ENCODE measurements at places on chromosomes 1 and 21.
A peak's percentile ranks its signal among the peaks of the same experiment; 100 is the strongest.

- DNase-seq, result no peak
Measured at GRCh38 chr21:34227386-34227852, 136.4 kb upstream of the KCNE2 start.

DNA sequence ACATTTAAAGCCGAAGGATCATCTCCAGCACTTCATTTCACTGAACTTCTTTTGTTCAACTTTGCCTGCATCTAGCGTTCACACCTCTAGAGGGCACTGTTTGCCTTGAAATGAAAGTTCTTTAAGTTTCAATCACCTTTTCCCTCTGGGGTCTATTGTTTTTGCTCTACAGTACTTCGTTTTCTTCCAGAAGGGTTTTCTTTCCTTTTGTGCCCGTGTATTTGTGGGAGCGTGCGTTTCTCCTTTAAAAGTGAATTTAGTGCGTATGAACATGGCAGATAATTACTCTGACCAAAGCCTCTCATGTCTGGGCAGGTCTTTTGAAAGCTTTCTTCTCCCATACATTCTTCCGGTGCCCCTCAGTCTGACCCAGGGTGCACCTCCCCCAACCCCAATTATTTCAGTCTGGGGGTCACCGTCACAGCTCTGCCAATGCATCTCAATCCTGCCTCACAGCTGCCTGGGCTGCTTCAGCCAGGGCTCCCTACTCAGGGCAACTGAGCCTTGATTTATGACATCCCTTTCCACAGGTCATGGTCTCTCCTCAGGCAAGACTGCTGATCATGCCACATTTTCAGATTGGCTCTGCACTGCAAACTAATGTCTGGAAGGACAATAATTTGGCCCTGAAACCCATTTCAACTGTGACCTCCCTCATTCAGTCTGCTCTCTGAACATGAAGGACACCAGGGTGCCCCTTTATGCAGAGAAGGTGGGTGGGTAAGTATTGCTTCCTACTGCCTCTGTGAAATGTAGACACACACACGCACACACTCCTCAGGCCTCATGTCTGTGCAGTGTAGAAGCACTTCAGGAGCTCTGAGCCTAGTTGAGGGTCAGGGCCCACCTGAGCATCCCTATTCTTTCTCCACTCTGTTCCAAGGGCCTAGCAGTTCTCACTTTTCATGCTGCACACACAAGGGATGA is 88.6 kb downstream of the NUF2 start:
- peak; percentile 48 for DNase-seq

- no peak for DNase-seq
Measured at GRCh38 chr21:14482165-14482564, 64.0 kb downstream of the SAMSN1 start.

DNA sequence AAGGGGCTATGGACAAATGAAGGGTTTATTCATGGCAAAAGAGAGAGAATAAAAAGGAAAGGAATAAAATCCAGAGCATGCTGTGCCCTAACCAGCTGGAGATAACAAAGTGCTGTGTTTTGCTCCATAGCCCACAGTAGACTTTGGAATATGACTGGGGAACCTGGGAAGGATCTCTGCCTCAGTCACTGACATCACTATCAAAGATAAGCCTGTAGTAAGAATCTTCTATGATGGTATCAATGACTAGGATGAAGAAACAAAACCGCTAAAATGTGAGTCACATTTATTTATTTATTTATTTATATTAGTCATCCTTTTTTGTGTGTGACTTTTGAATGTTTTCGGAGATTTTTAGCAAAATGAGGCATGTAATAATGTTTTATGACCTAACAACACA is 56.3 kb downstream of the NVL start:
- no peak for DNase-seq

DNA sequence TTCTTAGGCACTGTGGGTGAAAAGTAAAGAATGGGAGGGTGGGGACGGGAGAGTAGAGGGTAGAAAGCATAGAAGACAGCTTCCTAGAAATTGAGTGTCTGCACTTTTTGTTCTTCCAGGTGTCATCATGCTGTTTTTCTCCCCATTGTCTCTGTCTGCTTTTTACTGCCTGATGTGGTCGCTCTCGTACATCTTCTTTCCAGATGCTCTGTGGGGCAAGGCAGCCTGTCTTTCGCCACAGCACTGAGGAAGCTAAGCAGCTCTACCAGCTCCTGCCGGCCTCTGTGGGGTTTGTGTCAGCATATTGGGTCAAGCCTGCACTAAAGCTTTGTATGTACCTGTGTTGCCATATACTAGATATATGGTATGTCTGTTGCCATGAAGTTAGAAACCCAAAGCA is 13.2 kb downstream of the TMEM269 start:
- DNase-seq, result no peak

GRCh38 chr1:85093644-85094043 is 45.3 kb upstream of the MCOLN3 start:
- no peak for DNase-seq

DNA sequence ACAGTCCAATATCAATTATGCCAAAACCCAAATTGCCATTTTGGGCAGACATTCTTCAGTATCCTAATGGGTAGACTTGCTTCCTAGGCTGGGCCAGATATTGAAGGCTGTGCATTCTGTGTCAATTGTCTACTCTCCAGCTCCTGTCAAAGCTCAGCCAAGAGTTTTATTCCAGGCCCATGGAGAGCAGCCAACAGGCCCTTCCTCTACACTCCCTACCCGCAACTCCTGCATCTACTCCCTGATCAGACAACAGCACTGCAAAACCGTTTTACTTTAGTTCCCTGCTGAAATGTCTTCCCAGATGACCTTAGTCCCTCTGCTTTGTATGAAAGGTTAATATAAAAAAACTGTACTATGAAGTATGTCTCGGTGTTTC is 6.6 kb upstream of the ADORA3 start:
- DNase-seq, result no peak

- DNase-seq, result no peak
Measured at GRCh38 chr21:45794027-45794426, 150.5 kb downstream of the PCBP3 start.

DNA sequence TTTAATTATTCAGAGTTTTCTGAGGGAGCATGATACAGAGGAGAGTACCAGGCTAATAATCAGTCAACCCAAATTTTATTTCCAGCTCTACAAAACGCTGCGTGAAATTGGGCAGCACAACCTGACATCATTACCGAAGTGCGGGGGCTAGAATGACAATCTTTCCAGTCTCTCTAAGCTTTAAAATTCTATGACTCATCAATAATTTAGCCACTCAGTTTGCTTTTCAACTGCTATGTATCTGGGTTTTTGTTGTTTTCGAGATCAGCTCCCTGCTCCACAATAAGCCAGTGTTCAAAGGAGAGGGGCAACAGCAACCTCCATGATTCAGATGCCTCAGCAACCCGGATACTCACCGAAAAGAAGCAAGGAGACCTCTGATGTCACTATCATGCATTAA is 13.9 kb downstream of the SORT1 start:
- no peak for DNase-seq

DNA sequence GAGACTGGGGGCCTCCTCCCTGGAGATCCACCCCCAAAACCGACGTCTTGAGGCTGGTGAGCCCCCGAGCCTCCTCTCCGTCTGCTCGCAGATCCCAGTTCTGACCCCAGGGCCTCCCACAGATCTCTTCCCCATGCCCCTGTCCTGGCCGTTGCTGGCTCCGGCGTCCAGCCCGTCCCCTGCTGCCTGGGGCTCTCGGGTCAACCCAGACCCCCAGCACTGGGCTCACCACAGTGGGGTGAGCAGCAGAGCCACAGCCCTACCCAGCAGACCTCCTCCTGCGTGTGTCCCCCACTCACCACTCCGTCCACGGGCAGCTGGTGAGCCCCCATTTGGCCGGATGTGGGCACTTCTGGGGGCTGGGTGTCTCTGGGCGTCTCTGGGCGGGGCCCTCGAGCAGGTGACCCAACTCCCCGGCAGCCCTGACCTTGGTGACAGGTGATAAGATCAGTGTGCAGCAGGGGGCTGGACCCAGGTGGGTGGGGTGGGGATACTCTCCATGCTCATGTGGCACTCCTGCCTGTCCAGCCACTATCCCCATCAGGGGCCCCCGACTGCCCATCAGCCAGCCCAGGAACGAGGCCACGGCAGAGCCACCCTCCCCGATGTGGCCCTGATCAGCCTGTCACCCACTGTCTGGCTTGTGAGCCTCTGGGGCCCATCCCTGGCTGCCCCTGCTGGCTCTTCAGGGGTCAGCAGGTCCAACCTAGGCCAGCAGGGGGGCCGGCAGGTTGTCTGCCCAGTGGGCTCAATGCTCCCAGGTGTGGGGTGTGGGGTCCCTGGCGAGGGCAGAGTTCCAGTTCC is 709 bp downstream of the TNFRSF14 start:
- no peak for DNase-seq

- DNase-seq, result no peak
Measured at GRCh38 chr1:228090613-228091081, 8.1 kb downstream of the ARF1 start.

GRCh38 chr1:3456449-3456963 is 2.0 kb downstream of the ARHGEF16 start:
- DNase-seq, result no peak

- no peak for DNase-seq
Measured at GRCh38 chr1:35851132-35851869, 31.7 kb upstream of the AGO1 start.

- DNase-seq, result no peak
Measured at GRCh38 chr1:34057347-34058130, 107.5 kb downstream of the CSMD2 start.

DNA sequence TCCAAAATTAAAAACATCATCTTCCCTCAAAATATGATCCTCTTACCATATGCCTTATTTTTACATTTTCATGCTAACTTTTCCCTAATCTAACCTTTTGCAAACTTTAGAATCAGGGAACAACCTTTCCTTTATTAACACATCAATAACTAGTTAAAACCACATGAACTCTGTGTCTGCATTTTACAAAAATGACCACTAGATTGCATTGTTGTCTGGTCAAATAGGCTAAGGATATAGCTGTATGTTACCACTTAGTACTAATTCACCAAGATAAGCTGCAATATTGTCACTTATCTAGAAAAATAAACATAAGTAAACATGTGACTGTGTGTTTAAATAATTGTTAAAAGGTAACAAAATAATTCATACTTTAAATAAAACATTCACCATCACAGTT is 82.3 kb downstream of the DENND1B start:
- peak; percentile 4 for DNase-seq

- DNase-seq, result no peak
Measured at GRCh38 chr1:30381266-30381665, 342.1 kb downstream of the MATN1 start.

DNA sequence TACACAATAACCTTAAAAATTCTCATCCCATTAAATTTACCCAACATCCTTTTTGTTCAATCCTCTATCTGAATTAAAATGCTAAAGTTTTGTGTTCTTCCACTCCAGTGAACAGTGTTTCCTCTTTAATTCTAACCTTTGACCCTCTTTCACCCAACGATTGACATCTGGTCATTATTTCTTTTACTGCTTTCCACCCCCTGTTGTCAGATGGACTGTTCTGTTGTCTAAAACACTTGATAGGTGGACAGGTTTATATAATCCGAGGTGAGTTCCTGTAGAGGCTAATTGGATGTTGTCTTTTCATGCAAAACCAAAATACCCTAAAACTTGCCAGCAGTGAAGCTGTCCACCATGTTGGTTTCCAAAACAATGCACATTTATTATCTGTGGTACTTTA is 73.4 kb upstream of the SERTAD4 start:
- no peak for DNase-seq

- no peak for DNase-seq
Measured at GRCh38 chr1:229822026-229822425, 196.0 kb downstream of the URB2 start.

GRCh38 chr1:59195151-59195550 is 101.7 kb upstream of the FGGY start:
- no peak for DNase-seq

GRCh38 chr1:1616045-1616790 is 918 bp downstream of the MIB2 start:
- no peak for DNase-seq

- no peak for DNase-seq
Measured at GRCh38 chr1:203751051-203751450, 13.9 kb upstream of the LAX1 start.

DNA sequence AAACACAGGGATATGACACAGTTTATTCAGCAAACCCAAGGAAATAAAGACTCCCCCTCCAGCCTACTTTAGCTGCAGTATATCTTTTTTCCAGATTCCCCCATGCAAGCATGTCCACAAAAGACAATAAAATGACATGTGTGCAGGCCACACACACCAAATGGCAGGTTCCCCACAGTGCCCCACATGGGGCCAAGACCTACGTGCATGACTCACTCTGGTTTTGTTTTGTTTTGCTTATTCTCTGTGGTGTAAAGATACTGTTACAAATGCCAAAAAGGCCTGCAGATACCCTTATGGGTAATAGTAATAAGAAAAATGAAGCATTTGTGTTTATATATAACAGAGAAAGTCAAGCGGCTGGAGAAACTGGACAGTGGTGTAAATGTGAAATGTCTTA is 71.6 kb downstream of the RD3 start:
- DNase-seq, result no peak

DNA sequence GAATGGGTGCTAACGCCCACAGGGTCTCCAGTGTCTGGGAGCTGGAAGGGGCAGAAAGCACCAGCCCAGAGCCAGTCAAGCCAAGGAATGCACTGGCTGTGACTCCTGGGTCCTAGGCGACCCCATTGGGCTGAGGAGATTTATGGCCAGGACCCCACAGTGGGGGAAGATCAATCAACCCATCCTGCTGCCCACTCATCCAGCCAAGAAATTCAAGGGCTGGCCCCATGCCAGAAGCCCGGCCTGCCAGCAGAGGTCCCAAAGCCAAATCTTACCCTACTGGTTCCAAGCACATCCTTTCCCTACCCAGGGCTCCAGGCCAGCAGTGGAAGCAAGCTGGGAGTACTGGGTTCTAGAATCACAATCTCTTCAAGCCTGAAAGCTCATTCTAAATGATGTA is 6.8 kb upstream of the PDZK1IP1 start:
- no peak for DNase-seq

- DNase-seq, result no peak
Measured at GRCh38 chr21:35206141-35207125, 157.3 kb upstream of the RUNX1 start.

DNA sequence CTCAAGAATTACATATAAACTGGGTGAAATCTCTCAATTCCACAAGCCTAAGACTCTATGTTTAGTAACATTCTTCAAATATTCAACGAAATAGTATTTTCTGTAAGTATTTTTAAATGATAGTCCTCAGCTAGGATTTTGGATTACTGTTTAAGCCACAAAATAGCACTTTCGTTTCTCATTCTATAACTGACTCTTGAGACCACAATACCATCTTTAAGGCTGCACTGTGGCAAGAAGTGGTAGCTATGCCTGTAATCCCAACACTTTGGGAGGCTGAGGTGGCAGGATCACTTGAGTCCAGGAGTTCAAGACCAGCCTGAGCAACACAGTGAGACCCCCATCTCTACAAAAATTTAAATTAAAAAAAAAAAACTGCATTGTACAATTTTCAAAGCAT is 126.7 kb downstream of the CDC42BPA start:
- DNase-seq, result no peak

GRCh38 chr1:192232817-192233417 is 74.7 kb downstream of the RGS18 start:
- DNase-seq, result no peak

- DNase-seq, result no peak
Measured at GRCh38 chr1:109386054-109386717, 11.5 kb downstream of the SORT1 start.
